Activated CD4-positive, alpha-beta T cell treated with anti-CD3 and anti-CD28 coated beads, Interleukin-2, amount 10 ng/mL, durations not matched to agents 7 days and 5 days (primary cell): ENCODE measurements at places on chromosomes 12 and 14. TPM values are rescaled to one million over a fixed set of nuclear protein-coding genes. Genes with fewer than 3 reads are reported as not detected.

Gene RDH11
- 36.7 TPM for total RNA-seq

Gene SART3
- 63.0 TPM for total RNA-seq

Gene TSPAN11
- not detected for total RNA-seq

Gene ADSS1
- total RNA-seq: 0.81 TPM

Gene RHEBL1
- 6.4 TPM for total RNA-seq

Gene KRT83
- total RNA-seq: not detected

Gene TEAD4
- total RNA-seq: 1.00 TPM

Gene KLRF2
- total RNA-seq: 0.29 TPM

Gene GPD1
- 0.37 TPM for total RNA-seq

Gene PLEKHH1
- total RNA-seq: 0.29 TPM

Gene RHOJ
- total RNA-seq: not detected

Gene KCNMB4
- total RNA-seq: 0.50 TPM

Gene PLD4
- not detected for total RNA-seq

Gene PTGER2
- total RNA-seq: 54.5 TPM

Gene PLXNC1
- total RNA-seq: 27.4 TPM

Gene CLEC4D
- total RNA-seq: not detected

Gene RND1
- 1.1 TPM for total RNA-seq
